ENCODE measurements at places on chromosomes 4 and X. TPM values are rescaled to one million over a fixed set of nuclear protein-coding genes. Genes with fewer than 3 reads are reported as not detected.

ATP2B3 gene
- not detected for polyA plus RNA-seq

ADAMTS3 gene
- polyA plus RNA-seq: 0.14 TPM

TNIP3 gene
- polyA plus RNA-seq: 0.06 TPM

CTAG1A gene
- polyA plus RNA-seq: not detected

FHIP1A gene
- polyA plus RNA-seq: 5.4 TPM

TRAM1L1 gene
- polyA plus RNA-seq: 0.49 TPM

DRD5 gene
- not detected for polyA plus RNA-seq

PIR gene
- 38.1 TPM for polyA plus RNA-seq

CSAG3 gene
- polyA plus RNA-seq: not detected

AFP gene
- polyA plus RNA-seq: not detected

PASD1 gene
- polyA plus RNA-seq: not detected

ANXA10 gene
- polyA plus RNA-seq: 0.51 TPM

CXCL9 gene
- 0.22 TPM for polyA plus RNA-seq

GAGE13 gene
- polyA plus RNA-seq: not detected

PPP4R3C gene
- not detected for polyA plus RNA-seq

ASMT gene
- polyA plus RNA-seq: 0.06 TPM

AMOT gene
- polyA plus RNA-seq: 0.89 TPM

UGT2B7 gene
- polyA plus RNA-seq: not detected

STPG2 gene
- polyA plus RNA-seq: not detected

GPC4 gene
- polyA plus RNA-seq: 4.0 TPM

SSX4 gene
- polyA plus RNA-seq: not detected

ABRAXAS1 gene
- polyA plus RNA-seq: 2.8 TPM

PAK3 gene
- polyA plus RNA-seq: 0.04 TPM

TIGD4 gene
- polyA plus RNA-seq: 0.04 TPM

SLC38A5 gene
- polyA plus RNA-seq: 16.3 TPM

NHS gene
- polyA plus RNA-seq: 0.78 TPM

HPSE gene
- 16.7 TPM for polyA plus RNA-seq

HMGN5 gene
- polyA plus RNA-seq: 14.1 TPM
